ENCODE measurements at places on chromosomes 1 and 21. TPM values are rescaled to one million over a fixed set of nuclear protein-coding genes. Genes with fewer than 3 reads are reported as not detected.
A peak's percentile ranks its signal among the peaks of the same experiment; 100 is the strongest.

Gene FAM163A
- total RNA-seq = 10.1 TPM

Gene EDARADD
- total RNA-seq = 16.6 TPM

Gene LDLRAD2
- 0.75 TPM for total RNA-seq

Gene RAB7B
- 1.5 TPM for total RNA-seq

Gene OR6N1
- total RNA-seq = not detected

Gene SLC30A10
- 1.6 TPM for total RNA-seq

Gene HPDL
- 2.4 TPM for total RNA-seq

Gene TNFRSF18
- 0.51 TPM for total RNA-seq

Gene HIVEP3
- 8.9 TPM for total RNA-seq

DNA sequence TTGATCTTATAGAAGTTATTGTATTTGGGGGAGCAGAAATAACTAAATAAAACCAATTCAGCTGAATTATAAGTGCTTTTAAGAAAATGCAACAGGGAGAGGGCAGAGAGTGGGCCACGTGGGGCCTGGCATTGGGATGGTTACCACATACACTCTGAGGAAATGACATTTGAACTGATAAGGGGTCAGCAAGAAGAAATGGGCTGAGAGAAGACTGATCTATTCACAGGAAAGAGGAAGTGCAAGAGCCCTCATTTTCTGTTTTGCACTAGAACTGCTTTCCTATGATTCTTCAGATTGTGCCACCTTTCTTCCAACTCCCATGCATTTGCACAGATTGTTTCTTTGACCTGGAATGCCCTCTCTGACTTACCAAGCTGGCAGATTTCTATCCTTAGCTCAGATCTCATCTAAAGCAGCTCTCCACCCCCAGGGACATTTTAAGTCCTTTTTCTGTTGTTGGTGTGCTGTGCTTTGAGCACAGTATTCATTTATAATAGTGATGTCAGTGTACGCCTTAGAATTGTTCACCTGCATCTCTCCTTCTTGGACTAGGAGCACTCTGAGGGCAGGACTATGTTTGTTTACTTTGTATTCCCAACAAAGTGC, 115.9 kb downstream of the FGGY start:
- DNase-seq = no peak
- no peak overlapping the region for H3K4me3 ChIP-seq
- H3K27ac ChIP-seq = no peak overlapping the region
- H3K4me1 ChIP-seq = peaks cover 25% of the 10 kb centered on the region

DNA sequence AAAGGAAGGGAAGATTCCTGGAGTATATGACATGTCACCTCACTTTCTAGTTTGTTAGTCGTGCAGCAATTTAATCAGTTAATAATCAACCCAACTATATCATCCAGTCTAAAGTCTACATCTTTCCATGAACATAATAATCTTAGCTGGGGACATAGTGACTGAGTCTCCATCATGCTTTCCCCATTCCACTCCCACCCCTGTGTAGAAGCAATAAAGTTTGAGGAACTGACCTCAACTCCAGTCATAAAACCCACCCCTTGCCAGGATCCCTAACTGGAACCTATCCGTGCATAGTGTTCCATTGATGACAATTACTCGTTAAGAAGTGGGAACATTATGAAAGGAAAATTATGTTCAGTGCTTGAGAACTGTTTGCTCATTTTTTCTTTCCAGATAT, 48.9 kb upstream of the MROH9 start:
- no peak overlapping the region for H3K27ac ChIP-seq
- H3K27me3 ChIP-seq = peaks cover 34% of the 10 kb centered on the region
- no peak for DNase-seq

GRCh38 chr1:174580801-174581200, 133.0 kb downstream of the GPR52 start:
- H3K27me3 ChIP-seq = no peaks in the 10 kb centered on the region
- H3K36me3 ChIP-seq = peaks cover 1% of the 10 kb centered on the region
- no peaks in the 10 kb centered on the region for H3K4me1 ChIP-seq
- H3K27ac ChIP-seq = no peak overlapping the region
- no peak overlapping the region for H3K4me3 ChIP-seq
- no peak for DNase-seq

GRCh38 chr21:45352621-45353139, 52.3 kb upstream of the COL18A1 start:
- peaks cover 7% of the 10 kb centered on the region for H3K27me3 ChIP-seq
- H3K4me3 ChIP-seq = no peak overlapping the region
- no peak for DNase-seq
- no peak overlapping the region for H3K27ac ChIP-seq
- peaks cover 48% of the 10 kb centered on the region for H3K4me1 ChIP-seq

DNA sequence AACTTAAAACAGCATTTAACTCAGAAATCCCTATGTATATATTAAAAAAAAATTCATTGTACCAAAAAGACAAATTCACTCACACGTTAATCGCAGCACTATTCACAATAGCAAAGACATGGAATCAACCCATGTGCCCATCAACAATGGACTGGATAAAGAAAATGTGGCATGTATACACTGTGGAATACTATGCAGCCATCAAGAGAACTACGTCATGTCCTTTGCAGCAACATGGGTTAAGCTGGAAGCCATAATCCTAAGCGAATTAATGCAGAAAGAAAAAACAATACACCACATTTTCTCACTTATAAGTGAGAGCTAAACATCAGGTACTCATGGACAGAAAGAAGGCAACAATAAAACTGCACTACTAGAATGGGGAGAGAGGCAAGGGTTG, 99.4 kb downstream of the FAF1 start:
- no peak overlapping the region for H3K27ac ChIP-seq
- no peaks in the 10 kb centered on the region for H3K27me3 ChIP-seq
- no peak for DNase-seq

GRCh38 chr1:9376886-9377333, 84.2 kb downstream of the SPSB1 start:
- peak overlapping the region; percentile 95 for H3K27ac ChIP-seq
- H3K4me3 ChIP-seq = no peak overlapping the region
- no peaks in the 10 kb centered on the region for H3K36me3 ChIP-seq
- DNase-seq = no peak
- H3K4me1 ChIP-seq = peaks cover 50% of the 10 kb centered on the region

DNA sequence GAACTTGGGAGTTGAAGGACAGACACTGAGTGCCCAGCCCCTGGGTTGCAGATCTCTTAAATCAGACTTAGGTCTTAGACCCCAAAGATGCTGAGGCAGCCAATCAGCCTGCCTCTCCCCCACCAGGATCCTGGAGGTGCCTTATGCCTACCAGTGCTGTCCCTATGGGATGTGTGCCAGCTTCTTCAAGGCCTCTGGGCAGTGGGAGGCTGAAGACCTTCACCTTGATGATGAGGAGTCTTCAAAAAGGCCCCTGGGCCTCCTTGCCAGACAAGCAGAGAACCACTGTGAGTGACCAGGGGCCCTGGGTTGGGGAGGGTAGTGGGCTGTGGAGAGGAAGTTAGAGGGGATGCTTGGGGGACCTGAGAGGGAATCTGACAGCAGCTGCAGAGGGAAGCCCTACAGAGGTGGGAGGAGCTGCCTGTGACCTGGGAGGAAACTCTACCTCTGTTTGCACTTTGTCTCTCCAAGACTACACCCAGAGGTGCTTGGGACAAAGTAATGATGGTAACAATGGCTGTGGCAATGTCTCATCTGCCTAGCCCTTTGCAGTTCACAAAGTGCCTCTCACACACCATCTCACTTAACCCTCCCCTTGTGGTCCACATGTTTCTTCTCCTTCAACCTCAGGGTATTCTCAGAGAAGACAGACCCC, 31.5 kb downstream of the UBE2T start:
- H3K4me1 ChIP-seq = peaks cover 14% of the 10 kb centered on the region
- no peak overlapping the region for H3K27ac ChIP-seq
- no peak overlapping the region for H3K4me3 ChIP-seq
- no peaks in the 10 kb centered on the region for H3K36me3 ChIP-seq
- DNase-seq = no peak

GRCh38 chr21:28356422-28356821, 636.3 kb downstream of the LTN1 start:
- DNase-seq = no peak
- H3K4me3 ChIP-seq = no peak overlapping the region
- H3K27me3 ChIP-seq = no peaks in the 10 kb centered on the region
- H3K36me3 ChIP-seq = no peaks in the 10 kb centered on the region
- no peak overlapping the region for H3K27ac ChIP-seq

DNA sequence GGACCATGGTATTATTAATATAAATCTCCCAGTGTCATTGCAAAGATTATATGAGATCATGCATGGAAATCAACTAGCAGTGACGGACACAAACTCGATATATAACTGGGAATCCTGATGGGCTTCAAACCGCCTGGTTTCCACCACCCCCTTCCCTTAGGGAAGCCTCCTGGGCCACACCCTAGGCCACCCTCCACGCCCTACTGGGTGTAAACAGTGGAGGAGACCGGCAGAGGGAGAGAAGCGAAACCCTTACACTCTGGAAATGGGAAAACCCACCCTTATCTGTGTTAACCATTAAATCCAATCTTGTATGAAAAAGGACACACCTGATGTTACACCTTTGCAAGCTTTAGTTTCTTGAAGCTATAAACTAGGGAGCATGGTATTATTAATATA, 595 bp upstream of the ZNHIT6 start:
- H3K4me1 ChIP-seq = peaks cover 7% of the 10 kb centered on the region
- H3K27me3 ChIP-seq = no peaks in the 10 kb centered on the region
- peaks cover 19% of the 10 kb centered on the region for H3K36me3 ChIP-seq

- H3K36me3 ChIP-seq = peaks cover 24% of the 10 kb centered on the region
- H3K4me3 ChIP-seq = no peak overlapping the region
- no peak for DNase-seq
- H3K27ac ChIP-seq = no peak overlapping the region
- H3K27me3 ChIP-seq = no peaks in the 10 kb centered on the region
- no peaks in the 10 kb centered on the region for H3K4me1 ChIP-seq
These were observed 5.4 kb upstream of the TNFRSF4 start for GRCh38 chr1:1219341-1219740.

GRCh38 chr1:155255243-155256007, at the start of gene ENTREP3:
Gene ENTREP3, minus strand, starts transcription at chr1:155255483. Its CDS starts 606 bp downstream, at chr1:155254877.
- H3K36me3 ChIP-seq = peaks cover 18% of the 10 kb centered on the region
- peak within 1 kb of the TSS; percentile 93 for H3K27ac ChIP-seq
- H3K27me3 ChIP-seq = no peaks in the 10 kb centered on the region
- H3K4me3 ChIP-seq = peak within 1 kb of the TSS; percentile 75
- H3K4me1 ChIP-seq = peaks cover 30% of the 10 kb centered on the region
- peak; percentile 81 for DNase-seq

- H3K36me3 ChIP-seq = peaks cover 15% of the 10 kb centered on the region
- no peak overlapping the region for H3K4me3 ChIP-seq
- peaks cover 17% of the 10 kb centered on the region for H3K4me1 ChIP-seq
- DNase-seq = peak; percentile 10
- no peaks in the 10 kb centered on the region for H3K27me3 ChIP-seq
These were observed 30.6 kb downstream of the MORN1 start for GRCh38 chr1:2360588-2361364.

DNA sequence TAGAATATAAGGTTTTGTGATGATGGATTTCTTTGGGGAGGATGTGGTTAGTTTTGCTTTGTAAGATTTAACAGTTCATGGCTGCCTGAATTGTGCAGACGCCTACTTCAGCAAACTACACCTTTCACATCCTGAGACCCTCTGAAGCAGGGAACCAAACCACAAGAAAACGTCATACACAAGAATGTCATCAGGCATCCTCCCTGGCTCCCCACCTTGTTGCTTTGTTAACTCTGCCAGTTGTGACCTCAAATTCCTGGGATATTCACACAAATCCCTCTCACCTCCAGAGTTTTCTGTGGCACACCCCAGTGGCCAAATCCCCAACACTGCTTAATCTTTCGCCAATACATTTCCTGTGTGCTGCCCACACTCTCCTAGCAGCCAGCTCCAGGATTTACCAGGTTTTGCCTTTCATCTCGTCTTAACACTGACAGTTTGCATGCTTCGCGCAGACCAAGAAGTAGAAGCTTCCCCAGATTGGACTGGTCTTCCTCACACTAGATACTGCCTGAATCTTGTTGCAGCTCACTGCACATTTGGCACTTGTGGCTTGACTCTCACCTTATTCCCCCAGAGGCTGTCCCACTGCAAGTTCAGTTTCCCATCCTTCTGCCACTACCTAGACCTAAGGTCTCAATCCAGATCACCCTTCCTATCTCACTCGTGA, 51.1 kb upstream of the CTTNBP2NL start:
- H3K27ac ChIP-seq = no peak overlapping the region
- peaks cover 46% of the 10 kb centered on the region for H3K27me3 ChIP-seq
- no peak for DNase-seq
- H3K4me3 ChIP-seq = no peak overlapping the region

DNA sequence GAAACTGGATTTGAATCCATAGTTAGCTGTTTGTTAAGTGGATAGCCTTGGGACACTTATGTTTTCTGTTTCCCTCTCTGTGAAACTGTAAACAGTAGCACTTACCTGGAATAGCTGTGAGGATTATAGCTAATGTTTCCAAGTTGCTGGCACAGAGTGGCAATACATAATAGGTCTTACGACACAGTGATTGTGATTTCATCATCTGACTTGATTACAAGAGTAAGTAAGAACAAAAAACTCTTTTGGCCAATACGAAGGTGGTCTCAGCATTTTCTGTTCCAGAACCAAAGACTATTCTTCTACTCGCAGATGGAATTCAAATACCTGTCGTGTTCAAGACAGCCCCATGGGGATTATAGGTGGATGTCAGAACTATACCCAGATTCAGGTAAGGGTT, 2.1 kb downstream of the C8B start:
- H3K27ac ChIP-seq = no peak overlapping the region
- peaks cover 14% of the 10 kb centered on the region for H3K27me3 ChIP-seq
- no peak for DNase-seq
- H3K4me1 ChIP-seq = no peaks in the 10 kb centered on the region
- no peaks in the 10 kb centered on the region for H3K36me3 ChIP-seq
- no peak overlapping the region for H3K4me3 ChIP-seq

DNA sequence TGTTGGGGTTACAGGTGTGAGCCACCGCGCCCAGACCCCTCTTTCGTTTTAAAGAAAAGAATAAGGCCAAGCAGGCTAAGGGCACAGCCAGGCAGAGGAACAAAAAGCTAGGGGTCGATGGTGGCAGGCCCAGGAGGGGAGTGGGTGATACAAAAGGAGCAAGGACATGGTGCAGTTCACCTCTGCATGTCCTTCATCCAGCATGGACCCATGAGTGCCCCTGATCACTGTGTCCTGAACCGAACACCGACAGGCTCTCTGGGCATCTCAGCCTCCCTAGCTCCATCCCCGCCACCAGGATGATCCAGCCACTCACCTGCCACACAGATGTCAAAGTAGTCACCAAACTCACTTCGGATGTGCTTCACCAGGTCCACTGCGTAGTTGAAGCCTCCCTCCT, 5.9 kb downstream of the MTHFR start:
- peaks cover 35% of the 10 kb centered on the region for H3K4me1 ChIP-seq
- H3K27me3 ChIP-seq = no peaks in the 10 kb centered on the region
- no peak for DNase-seq
- H3K27ac ChIP-seq = no peak overlapping the region
- H3K36me3 ChIP-seq = peaks cover 21% of the 10 kb centered on the region
